ENCODE measurements at places on chromosomes 7 and 10.

DNA sequence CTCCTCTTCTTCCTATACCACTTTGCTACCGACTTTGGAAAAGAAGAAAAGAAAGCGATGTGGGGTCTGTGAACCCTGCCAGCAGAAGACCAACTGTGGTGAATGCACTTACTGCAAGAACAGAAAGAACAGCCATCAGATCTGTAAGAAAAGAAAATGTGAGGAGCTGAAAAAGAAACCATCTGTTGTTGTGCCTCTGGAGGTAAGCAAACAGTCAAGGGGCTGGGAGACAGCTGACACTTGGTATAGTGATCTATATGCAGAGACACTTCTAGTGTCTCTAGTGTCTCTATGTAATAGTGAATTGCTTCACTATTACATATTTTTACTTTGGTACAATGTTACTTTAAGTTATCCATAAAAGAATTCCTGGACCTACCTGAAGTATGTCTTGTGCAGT is 13.9 kb downstream of the TET1 start:
- no peak for DNase-seq

DNA sequence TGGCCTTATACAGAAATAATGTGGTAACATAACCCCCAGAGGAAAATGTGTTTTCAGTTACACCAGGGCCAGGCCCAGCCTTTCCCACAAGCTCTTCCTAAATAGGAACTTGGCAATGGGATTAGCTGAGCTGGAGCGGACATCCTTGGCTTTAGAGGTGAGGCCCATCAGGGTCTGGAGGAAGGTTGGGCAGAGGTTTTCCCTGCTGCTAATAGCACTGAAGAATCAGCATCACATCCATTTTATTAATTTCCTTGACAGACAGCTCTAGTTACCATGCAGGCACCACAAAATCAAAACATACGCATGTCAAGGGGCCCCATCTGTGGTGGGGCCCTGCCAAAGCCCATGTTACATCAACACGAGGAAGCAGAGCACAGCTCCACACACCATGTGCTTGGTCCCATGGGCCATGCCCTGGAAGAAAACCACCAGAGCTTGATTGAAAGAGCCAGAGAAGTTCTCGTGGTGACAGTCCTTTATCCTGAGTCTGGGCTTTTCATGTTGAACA is 566.6 kb downstream of the KCNMA1 start:
- DNase-seq, result no peak

DNA sequence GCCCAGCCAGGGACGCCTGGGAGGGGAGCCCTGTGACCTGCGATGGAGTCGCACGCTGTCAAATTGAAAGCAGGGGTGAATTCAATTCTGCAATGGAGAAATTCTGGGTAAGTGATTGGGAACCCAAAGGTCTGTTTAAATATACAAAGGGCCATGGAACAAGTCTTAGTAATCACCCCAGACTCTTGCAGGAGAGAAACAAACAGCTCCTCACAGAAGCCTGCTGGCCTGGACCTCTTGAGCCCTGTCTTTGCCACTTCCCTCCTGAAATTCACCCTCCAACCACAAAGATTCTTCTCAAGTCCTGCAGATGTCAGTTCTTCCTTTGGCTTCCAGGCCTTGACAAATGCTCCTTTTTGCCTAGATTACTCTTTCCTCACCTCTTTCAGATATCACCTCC is 97.3 kb downstream of the GLI3 start:
- DNase-seq, result no peak

GRCh38 chr10:91613411-91614187 is 19.3 kb downstream of the PPP1R3C start:
- no peak for DNase-seq

GRCh38 chr10:76784076-76784475 is 853.5 kb downstream of the KCNMA1 start:
- no peak for DNase-seq

- no peak for DNase-seq
Measured at GRCh38 chr7:158991824-158992621, 135.7 kb downstream of the DYNC2I1 start.

- DNase-seq, result no peak
Measured at GRCh38 chr7:137987968-137988367, 13.9 kb downstream of the CREB3L2 start.

GRCh38 chr10:52216852-52217251 is 97.2 kb upstream of the DKK1 start:
- DNase-seq, result no peak

GRCh38 chr7:100949933-100950443 is 654 bp downstream of the MUC3A start:
- no peak for DNase-seq

DNA sequence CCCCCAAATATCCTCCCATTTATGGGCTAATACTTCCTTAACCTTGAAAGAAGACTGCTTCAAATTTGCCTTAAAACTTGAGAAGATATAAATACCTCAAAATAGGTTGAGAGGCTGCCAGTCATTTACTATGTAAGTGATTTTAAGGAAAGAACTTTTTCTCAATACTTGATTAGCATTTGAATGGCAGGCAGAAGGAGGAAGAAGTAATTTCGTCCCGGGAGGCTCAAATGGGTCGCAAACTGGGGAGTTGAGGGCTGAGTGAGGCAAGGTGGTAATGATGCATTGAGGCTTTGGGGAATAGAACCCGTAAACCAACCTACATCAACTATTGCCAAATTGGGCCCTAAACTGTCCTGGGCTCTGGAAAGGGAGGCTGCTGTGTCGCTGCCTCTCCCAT is 11.1 kb downstream of the CAMK1D start:
- no peak for DNase-seq

All from central memory CD4-positive, alpha-beta T cell (primary cell).